ENCODE measurements at places on chromosomes 12 and 14. TPM values are rescaled to one million over a fixed set of nuclear protein-coding genes. Genes with fewer than 3 reads are reported as not detected.

DNA sequence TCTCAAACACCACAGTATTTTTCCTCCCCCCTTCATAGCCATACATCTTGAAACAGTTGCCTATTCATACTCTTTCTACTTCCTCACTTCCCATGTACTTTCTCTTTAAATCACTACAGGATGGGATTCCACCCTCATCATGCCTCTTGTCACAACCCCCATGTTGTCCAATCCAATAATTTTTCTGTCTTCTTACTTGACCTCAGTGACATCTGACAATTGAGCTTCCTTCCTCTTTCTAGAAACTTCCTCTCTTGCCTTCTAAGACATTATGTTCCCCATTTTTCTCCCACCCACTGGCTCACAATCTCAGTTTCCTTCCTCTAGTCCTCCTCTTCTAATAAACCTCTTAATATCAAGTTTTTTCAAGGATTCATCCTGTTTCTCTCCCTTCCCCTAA lies 5.3 kb downstream of the C2CD5 start:
- H3K36me3 ChIP-seq: no peaks in the 10 kb centered on the region
- no peaks in the 10 kb centered on the region for H3K4me1 ChIP-seq
- no peak overlapping the region for H3K27ac ChIP-seq
- no peaks in the 10 kb centered on the region for H3K27me3 ChIP-seq

DNA sequence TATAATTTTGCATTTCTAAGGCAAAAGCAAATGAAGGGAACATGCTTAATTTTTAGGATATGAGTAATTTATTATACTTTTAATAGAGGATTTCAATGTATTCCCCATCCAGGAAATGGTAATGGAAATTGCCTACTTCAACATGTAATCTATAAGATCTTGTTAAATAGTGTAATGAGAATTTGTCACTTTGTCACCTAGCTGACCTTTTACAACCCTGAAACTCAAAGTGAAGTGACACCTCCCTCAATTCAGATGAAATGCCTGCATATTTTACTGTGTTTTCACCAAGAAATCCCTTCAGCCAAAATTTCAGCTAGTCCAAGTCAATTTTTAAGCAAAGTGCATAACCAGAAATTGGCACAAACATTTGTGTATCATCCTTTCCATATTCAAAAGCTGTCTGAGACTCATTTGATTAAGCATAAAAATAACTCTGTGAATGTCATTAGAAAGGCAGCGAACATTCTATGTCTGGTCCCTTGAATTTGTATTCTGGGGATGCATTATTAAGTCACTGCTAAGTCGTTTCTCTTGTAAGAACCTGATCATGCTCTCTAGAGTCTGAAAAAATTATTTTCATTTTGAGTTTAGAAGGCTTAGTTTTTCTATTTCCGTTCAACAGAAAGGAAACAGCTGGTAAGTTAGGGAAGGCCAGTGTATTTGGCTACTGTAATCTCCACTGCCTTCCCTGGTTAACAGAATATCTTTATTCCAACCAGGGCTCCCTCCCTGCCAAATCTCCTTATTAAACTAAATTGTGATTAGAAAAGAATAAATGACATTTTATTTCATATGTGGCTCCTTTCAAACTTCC lies 100.8 kb downstream of the IGF1 start:
- no peaks in the 10 kb centered on the region for H3K27me3 ChIP-seq
- H3K4me1 ChIP-seq: no peaks in the 10 kb centered on the region
- H3K4me3 ChIP-seq: no peak overlapping the region
- no peak for DNase-seq

DNA sequence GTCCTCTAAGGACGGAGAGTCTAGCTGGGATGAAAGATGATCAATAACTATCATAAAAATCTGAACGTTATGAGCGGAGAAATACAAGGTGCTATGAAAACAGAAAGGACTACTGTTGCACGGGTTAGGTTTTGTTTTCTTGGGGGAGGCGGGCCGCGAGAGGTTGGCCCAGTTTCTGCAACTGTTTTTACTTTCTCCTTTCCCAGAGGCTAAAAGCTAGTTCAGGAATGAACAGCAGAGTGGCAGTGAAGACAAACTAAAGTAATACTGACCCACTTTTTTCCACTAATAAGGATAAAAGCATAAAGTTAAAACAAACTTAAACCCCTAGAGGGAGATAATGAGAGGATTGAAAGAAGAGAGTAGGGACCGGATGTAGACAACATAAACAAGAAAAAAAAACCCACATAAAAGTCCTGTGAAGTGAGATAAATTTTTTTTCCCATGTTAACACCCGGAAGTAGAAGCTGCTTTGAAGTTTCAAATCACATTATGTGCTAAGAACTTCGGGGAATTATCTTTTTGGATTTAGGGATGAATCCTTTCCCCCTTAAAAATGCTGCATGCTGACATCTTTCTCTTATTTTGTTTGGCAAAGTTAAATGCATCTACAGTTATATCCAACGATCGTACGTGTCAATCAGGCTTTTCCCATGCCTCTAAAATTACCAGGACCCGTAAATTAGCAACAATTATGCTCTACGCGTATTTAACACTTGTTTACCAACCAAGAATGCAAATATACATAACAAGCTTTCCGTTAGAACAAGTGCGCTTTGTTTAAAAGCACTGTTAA lies 1.0 kb upstream of the CDK17 start:
- peak; percentile 20 for DNase-seq
- no peaks in the 10 kb centered on the region for H3K4me1 ChIP-seq
- H3K27me3 ChIP-seq: no peaks in the 10 kb centered on the region
- peak overlapping the region; percentile 97 for H3K27ac ChIP-seq
- H3K36me3 ChIP-seq: no peaks in the 10 kb centered on the region

- H3K36me3 ChIP-seq: no peaks in the 10 kb centered on the region
- no peak for DNase-seq
- H3K4me3 ChIP-seq: no peak overlapping the region
- H3K27me3 ChIP-seq: no peaks in the 10 kb centered on the region
- no peaks in the 10 kb centered on the region for H3K4me1 ChIP-seq
These were observed 31.3 kb downstream of the GABARAPL1 start for GRCh38 chr12:10243818-10244520.

- H3K36me3 ChIP-seq: no peaks in the 10 kb centered on the region
- no peak for DNase-seq
- H3K4me3 ChIP-seq: no peak overlapping the region
- H3K27ac ChIP-seq: no peak overlapping the region
These were observed 171.4 kb downstream of the CRADD start for GRCh38 chr12:93848523-93849101.

GRCh38 chr14:33432407-33433023 lies 493.8 kb downstream of the NPAS3 start:
- no peaks in the 10 kb centered on the region for H3K4me1 ChIP-seq
- no peaks in the 10 kb centered on the region for H3K27me3 ChIP-seq
- no peak overlapping the region for H3K27ac ChIP-seq
- no peak overlapping the region for H3K4me3 ChIP-seq
- no peaks in the 10 kb centered on the region for H3K36me3 ChIP-seq
- DNase-seq: no peak

- H3K4me3 ChIP-seq: no peak overlapping the region
- no peaks in the 10 kb centered on the region for H3K27me3 ChIP-seq
- no peak overlapping the region for H3K27ac ChIP-seq
- no peaks in the 10 kb centered on the region for H3K36me3 ChIP-seq
- DNase-seq: no peak
- H3K4me1 ChIP-seq: no peaks in the 10 kb centered on the region
These were observed 775.7 kb downstream of the SLC6A15 start for GRCh38 chr12:84136862-84137367.

DNA sequence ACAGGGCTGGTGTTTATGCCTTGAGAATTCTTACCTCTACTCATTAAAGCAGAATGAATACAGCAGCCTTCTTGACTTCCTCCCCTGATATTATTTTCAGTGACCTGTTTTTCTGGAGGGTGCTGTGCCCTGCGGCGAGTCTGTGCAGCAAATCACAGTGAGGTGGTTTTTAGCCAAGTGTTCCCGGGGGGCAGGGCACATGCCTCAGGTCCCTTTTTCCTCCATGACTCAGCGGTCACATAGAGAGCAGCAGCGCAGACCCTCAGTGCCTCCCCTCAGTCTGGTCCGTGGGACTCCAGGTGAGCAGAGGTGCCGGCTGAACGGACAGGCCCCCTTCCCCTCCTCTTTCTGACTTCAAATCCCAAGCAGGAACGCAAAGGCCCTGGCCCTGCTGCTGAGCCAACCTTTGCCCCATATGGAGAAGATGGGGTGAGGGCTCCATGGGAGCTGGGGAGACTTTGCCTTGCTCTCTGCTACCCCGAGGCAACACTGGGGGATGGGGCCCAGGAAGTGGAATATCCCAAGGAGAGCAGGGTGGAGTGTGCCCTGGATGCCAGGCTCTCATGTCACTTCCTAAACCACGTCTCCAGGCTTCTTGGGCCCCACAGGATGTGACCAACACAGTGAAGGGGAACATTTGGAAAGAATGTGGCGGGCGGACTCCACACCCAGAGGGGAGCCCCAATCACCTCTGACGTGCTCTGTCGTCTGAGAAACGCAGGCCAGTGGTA lies 90.0 kb downstream of the DHRS2 start:
- no peaks in the 10 kb centered on the region for H3K27me3 ChIP-seq
- no peaks in the 10 kb centered on the region for H3K36me3 ChIP-seq
- DNase-seq: no peak
- H3K27ac ChIP-seq: no peak overlapping the region
- no peak overlapping the region for H3K4me3 ChIP-seq

DNA sequence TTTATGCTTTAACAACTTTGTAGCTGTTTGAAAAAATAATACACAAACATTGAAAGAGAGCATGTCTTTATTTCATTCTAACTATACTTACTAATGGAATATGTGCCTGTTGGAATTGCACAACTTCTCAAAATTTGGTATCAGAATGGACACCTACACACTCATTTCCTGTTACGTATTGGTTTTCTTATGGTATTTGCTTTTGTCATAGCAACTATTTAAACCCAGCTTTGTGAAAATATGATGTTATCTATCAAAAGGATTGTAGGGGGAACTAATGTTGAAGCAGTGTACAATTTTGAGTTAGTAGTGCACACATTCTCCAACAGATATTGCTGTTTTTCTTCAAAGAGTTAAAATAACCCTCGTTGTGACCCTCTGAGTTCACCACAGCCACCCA lies 52.6 kb downstream of the RBMS2 start:
- no peaks in the 10 kb centered on the region for H3K36me3 ChIP-seq
- H3K27ac ChIP-seq: no peak overlapping the region
- no peak overlapping the region for H3K4me3 ChIP-seq
- H3K27me3 ChIP-seq: no peaks in the 10 kb centered on the region
- no peaks in the 10 kb centered on the region for H3K4me1 ChIP-seq

DNA sequence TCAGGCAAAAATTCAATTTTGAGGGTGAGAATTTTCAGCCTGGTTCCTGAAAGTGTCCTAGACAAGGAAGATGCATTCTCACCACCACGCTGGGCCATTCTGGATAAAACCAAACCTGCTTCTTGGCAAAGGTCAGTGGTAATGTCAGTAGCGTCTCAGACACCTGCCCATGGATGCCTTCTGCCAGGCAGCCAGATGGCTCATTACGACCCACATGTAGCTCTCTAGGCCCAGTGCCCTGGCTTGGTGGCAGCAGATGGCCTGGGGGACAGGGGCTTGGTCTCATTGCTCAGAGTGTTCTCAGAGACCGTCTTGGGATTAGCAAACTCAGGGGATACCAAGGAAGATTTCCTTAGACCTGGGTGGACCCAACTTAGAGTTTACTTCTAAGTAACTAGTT lies 105.1 kb downstream of the ARF6 start:
- no peak overlapping the region for H3K4me3 ChIP-seq
- H3K4me1 ChIP-seq: peaks cover 20% of the 10 kb centered on the region
- DNase-seq: no peak
- no peaks in the 10 kb centered on the region for H3K27me3 ChIP-seq

- no peaks in the 10 kb centered on the region for H3K4me1 ChIP-seq
- no peak overlapping the region for H3K4me3 ChIP-seq
- no peak overlapping the region for H3K27ac ChIP-seq
- H3K27me3 ChIP-seq: no peaks in the 10 kb centered on the region
- DNase-seq: no peak
- no peaks in the 10 kb centered on the region for H3K36me3 ChIP-seq
These were observed 100.5 kb downstream of the LRRC74A start for GRCh38 chr14:76926521-76927251.

- H3K4me3 ChIP-seq: no peak overlapping the region
- H3K27me3 ChIP-seq: no peaks in the 10 kb centered on the region
- H3K27ac ChIP-seq: peak overlapping the region; percentile 82
These were observed 19.5 kb downstream of the ANO6 start for GRCh38 chr12:45235087-45236025.

- no peak overlapping the region for H3K4me3 ChIP-seq
- H3K27ac ChIP-seq: no peak overlapping the region
- H3K27me3 ChIP-seq: no peaks in the 10 kb centered on the region
- H3K36me3 ChIP-seq: no peaks in the 10 kb centered on the region
- no peak for DNase-seq
These were observed 51.9 kb downstream of the PRMT8 start for GRCh38 chr12:3542911-3543310.

DNA sequence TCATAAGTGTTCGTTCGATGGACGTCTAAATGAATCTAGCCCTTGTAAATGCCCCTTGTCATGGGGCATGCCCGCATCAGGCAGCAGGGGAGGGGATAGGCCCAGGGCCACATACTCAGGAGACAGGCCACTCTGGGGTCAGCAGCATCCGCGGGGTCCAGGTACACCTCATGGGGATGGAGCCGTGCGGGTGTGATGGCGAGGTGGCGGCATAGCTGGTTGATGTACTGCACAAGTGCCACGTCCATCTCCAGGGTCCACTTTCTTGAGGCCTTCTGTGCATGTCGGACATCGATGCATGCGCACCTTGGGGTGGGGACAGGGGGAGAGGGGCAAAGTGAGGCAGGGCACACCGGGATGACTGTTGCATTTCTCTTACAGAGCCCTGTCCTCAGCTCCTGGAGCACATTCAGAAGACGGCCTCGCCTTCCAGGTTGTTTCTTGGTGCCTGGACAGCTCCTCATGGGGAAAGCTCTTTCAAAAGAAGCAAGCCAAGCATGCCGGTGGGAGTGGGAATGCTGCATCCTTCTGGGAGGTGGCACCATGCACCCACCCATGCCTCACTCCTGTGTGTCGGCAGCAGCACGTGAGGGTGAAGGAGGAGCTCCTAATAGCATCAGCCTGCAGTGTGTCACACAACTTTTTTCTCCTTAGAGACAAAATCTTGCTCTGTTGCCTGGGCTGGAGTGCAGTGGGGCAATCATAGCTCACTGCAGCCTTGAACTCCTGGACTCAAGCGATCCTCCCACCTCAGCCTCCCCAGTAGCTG lies 47.4 kb downstream of the TRAFD1 start:
- no peak overlapping the region for H3K4me3 ChIP-seq
- H3K4me1 ChIP-seq: no peaks in the 10 kb centered on the region
- H3K27ac ChIP-seq: no peak overlapping the region
- no peaks in the 10 kb centered on the region for H3K27me3 ChIP-seq
- H3K36me3 ChIP-seq: peaks cover 6% of the 10 kb centered on the region

DNA sequence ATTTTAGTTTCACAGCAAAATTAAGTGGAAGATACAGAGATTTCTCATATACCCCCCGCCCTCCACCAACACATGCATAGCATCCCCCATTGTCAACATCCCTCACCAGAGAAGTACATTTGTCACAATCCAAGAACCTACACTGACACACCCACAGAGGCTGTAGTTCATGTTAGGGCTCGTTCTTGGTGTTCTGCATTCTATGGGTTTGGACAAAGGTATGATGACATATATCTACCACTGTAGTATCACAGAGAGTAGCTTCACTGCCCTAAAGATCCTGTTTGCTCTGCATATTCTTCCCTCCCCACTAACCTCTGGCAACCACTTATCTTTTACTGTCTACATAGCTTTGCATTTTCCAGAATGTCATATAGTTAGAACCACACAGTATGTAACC lies 444.6 kb upstream of the DCN start:
- no peak overlapping the region for H3K27ac ChIP-seq
- DNase-seq: no peak
- H3K27me3 ChIP-seq: no peaks in the 10 kb centered on the region
- no peaks in the 10 kb centered on the region for H3K36me3 ChIP-seq

Gene TAS2R9
- not detected for total RNA-seq

Gene TESPA1
- total RNA-seq: 0.41 TPM

Gene AVPR1A
- 0.91 TPM for total RNA-seq

Gene DDX24
- 393 TPM for total RNA-seq

Gene STXBP6
- 12.4 TPM for total RNA-seq

All from prostate gland (tissue), 2 donors.